ENCODE measurements at places on chromosomes 16 and 17.

DNA sequence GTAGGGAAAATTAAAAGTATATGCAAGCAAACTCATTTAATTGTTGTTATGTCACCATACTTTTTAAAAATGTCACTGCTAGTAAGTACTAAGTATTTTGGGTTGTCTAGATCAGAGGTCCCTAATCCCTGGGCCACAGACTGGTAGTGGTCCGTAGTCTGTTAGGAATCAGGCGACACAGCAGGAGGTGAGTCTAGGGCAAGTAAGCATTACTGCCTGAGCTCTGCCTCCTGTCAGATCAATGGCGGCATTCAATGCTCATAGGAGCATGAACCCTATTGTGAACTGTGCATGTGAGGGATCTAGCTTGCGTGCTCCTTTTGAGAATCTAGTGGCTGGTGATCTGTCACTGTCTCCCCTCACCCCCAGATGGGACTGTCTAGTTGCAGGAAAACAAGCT is 21.6 kb downstream of the STXBP4 start:
- no peak for DNase-seq

GRCh38 chr16:54285414-54286089 is 1.0 kb downstream of the IRX3 start:
- peak; percentile 23 for DNase-seq

- no peak for DNase-seq
These were observed 358.2 kb downstream of the KIF2B start for GRCh38 chr17:54180950-54181349.

DNA sequence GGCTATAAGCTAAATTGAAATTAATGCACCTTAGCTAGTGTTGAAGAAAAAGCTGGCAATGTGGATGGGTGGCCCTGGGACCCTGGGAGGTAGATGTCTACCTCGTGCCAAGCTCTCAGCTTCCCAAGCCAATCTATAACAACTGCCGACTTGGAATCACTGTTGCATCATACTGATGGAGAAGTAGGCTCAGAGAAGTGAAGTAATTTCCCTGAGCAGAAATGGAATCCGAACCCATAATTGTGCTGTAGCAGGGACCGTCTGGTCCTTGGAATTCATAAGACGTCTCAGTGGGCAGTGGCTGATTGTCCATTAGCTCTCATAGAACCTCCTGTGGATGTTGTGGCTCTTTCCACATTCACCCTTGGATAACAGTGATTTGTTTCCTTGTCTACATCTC is 196.6 kb downstream of the RAB11FIP4 start:
- no peak for DNase-seq

GRCh38 chr16:50742576-50743200 is 802 bp downstream of the CYLD start:
- no peak for DNase-seq

- no peak for DNase-seq
These were observed 259.9 kb upstream of the IRX3 start for GRCh38 chr16:54546521-54546920.

GRCh38 chr16:10514369-10515055 is 65.9 kb downstream of the EMP2 start:
- DNase-seq, result peak; percentile 49

DNA sequence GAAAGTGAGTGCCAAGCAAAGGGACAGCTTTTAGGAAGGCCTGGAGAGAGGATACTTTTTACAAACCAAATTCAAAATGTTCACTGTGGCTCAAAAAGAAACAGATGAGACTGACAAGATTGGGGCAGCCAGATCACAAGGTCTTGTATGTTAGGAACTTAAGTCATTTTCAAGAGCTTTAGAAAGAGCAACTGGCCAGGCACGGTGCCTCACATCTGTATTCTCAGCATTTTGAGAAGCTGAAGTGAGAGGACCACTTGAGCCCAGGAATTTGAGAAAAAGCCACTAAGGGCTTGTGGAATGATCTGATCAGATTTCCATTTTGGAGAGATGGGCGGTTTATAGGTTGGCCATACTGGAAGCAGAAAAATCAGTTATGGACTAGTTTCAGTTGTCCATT is 17.2 kb downstream of the SPAG9 start:
- DNase-seq, result no peak

- no peak for DNase-seq
These were observed at the start of gene MFAP4 for GRCh38 chr17:19386974-19387920. TSS of gene MFAP4 (minus strand) at chr17:19387190. CDS start at chr17:19387155, 35 bp downstream.

- DNase-seq, result no peak
These were observed 60.7 kb downstream of the ARSG start for GRCh38 chr17:68352041-68352440.

- DNase-seq, result no peak
These were observed 483.1 kb downstream of the CDH11 start for GRCh38 chr16:64638766-64639165.

DNA sequence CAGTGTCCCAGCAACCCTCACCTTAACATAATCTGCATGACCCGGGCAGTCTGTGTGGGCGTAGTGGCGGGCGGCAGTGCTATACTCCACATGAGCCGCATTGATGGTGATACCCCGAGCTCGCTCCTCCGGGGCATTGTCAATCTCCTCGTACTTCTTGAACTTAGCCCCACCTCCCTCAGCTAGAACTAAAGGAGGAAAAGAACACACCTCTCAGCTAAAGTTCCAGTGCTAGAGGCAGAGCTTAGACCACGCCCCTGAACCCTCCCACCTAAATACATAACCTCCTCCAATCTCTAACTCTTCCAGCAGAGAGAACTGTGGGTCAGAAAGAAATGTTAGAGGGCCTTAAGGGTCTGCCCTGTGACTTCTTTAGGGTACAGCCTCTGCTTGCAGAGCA is 855 bp downstream of the TUFM start:
- no peak for DNase-seq

DNA sequence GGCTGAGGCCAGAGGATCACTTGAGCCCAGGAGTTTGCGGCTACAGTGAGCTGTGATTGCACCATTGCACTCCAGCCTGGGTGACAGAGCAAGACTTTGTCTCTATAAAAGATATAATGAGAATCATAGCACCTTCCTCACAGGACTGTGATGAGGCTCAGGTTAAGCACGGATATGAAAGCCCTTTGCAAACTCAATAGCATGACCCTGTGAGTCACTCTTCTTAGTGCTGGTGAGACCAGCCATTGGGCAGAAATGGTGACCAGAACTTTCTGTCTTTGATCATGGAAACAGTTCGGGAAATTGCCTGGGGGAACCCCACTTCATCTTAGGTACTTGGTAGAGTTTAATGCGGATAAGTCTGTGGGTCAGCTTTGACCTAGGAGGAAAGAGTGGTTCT is 144.2 kb downstream of the PRKCB start:
- no peak for DNase-seq

GRCh38 chr16:88588754-88589153 is 18.6 kb downstream of the ZC3H18 start:
- DNase-seq, result no peak

GRCh38 chr17:68759343-68760140 is 158.4 kb upstream of the FAM20A start:
- DNase-seq, result peak; percentile 79

DNA sequence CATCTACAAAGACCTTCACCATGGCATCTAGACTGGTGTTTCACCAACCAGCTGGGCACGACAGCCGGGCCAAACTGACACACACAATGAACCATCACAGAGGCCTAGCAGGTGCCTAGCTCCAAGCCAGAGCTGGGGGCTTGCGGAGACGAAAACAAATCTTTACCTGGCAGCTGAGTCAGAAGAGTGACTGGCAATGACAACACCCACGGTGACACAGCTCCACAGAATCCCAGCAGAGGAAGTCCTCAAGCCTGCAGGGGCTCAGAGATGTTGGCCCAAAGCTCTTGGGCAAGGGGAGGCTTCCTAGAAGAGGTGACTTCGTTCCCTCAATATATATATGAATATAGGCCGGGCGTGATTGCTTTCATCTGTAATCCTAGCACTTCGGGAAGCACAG is 5.1 kb downstream of the MMP25 start:
- DNase-seq, result no peak

DNA sequence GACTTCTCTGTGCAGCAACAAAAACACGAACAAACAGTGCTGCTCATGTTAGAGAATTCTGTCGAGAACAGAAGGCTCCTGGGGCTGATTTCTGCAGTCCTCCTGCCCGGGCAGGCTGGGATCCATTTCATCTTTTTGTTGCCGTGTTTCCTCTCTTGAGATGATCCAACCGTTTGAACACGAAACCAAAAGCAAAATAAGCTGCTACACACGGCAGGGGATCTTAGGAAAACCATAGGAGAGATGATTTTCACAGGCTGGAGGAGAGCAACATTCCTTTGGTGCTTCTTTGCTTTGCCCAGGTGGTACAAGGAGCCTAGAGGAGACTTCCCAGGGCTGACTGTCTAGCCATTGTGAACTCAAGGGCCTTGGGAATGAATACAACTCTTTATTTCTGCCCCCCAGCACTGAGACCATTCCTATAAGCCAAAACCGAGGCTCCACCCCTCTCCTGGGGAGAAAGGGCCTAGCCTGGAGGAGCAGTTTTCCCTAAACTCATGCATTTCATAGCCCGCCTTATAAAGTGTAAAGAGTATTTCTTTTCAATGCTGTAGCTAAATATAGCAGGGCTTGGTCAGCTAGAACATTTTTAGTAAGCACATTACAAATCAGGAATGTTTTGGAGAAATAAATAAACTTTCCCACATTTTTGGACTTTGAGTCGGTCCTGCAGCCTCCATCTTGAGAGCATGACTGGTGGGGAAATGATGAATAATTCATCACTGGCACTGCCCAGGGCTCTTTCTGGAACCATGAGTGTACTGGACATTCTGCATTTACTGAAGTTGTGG is 7.7 kb downstream of the FOXL1 start:
- no peak for DNase-seq

- DNase-seq, result no peak
These were observed 19.6 kb downstream of the PIK3R6 start for GRCh38 chr17:8847891-8848290.

- DNase-seq, result no peak
These were observed 30.9 kb downstream of the DCAKD start for GRCh38 chr17:45020354-45021138.

DNA sequence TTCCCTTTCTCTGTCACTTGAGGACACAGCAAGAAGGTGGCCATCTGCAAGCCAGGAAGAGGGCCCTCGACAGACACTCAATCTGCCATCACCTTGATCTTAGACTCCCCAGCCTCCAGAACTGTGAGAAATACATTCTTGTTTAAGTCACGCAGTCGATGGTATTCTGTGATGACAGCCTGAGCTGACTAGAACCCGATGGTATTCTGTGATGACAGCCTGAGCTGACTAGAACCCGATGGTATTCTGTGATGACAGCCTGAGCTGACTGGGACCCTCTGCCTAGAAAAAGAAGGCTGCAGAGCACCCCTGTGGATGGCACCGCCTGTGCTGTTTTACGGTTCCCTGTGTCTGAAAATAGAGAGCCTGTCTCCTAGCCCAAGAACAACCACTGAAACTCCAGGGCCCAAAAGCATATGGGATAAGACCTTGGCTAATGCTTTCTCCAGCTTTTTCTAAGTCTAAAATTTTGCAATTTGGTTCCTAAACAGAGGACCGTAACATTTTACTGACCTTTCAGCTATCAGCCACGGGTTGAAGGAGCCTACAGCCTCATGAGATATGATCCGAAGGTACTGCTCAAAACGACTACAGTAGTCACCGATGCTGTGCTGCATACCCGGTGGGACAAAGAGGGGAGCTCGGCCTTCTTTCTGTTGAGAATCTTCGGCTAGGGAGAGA is 33.1 kb upstream of the PITPNM3 start:
- no peak for DNase-seq

- no peak for DNase-seq
These were observed 5.6 kb downstream of the ALOX15 start for GRCh38 chr17:4635823-4636375.

DNA sequence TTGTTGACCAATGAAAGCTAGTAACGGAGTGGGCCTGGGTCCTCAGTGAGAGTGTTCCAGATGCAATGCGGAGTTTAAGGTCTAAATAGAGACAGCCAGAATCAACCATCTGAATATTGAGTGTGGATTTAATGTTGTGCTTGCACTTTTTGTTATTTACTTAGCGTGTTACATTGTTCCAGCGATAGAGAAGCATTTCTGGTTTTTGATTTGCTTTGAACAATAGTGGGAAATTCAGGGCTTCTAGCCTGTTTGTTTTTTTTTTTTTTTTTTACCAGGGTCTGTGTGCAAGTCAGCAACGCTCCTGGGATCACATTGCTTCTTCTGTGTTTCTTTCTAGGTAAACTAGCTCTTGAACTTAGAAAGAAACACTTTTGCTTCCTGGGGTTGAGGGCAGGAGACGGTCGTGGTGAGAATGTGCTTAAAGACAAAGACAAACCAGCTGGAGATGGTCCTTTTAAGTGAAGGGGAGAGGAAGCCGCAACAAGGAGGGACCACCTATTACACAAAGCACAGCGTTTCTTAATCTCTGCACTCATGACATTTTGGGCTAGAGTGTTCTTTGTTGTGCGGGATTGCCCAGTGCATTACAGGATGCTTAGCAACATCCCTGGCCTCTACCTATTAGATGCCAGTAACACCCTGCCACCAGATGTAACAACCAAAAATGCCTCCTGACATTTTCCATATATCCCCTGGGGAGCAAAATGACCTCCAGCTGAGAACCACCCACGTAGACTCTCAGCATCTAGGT is 119.2 kb downstream of the MAP2K6 start:
- DNase-seq, result no peak

DNA sequence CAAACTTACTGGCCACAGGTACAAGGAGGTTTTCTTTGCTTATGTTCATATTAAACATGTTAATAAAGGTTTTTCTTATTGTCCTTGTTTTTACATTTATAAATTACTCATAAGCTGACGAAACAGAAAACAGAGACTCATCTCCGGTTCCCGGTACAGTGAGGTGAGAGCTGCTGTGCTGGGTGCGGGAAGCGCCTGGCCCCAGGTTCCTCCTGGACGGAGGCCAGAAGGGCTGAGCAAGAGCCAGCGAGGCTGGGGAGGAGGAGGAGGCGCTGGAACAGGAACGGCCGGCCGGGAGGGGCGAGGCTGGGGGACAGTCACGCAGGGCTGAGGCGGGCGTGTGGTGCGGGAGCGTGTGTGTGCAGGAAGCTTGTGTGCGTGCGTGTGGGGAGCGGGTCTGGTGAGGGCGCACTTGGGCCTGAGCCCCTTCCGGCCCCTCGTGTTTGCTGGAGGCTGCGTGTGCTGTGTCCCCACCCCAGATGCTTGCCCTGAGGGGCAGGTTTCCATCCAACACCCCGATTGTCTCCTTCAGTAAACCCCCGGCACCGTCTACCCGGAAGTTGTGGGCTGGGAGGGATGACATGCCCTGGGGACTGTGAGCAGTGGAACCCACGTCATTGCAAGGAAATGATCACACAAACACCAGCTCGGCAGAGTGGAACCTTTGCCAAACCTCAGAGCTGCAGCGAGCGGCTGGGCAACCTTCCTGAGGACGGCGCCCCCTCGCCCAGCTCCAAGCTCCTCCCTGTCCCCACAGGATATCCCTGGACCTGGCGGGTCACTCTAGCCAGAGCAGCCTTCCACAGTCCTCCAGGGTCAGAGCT is 19.5 kb downstream of the CD7 start:
- DNase-seq, result no peak

DNA sequence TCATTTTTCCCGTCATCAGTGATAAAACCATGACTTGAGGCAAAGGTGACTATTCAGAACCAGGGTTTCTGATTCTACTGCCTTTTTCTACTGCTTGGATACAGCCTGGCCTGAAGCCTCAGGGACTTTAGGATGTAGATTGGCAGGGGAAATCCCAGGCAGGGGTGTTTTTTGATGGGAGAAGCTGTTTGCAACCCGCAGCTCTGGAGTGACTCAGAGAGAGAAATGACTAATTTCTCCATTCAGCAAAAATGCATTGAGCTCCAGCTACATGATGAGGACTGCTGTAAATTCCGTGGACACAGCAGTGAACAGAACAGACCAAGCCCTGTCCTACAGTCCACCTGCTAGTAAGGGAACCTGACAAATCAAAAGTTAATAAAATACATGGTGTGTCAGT is 560.6 kb downstream of the CDH13 start:
- no peak for DNase-seq

GRCh38 chr17:30832438-30833124 is 815 bp downstream of the ATAD5 start:
- DNase-seq, result no peak

Measured in neural crest cell (in vitro differentiated cells).